ENCODE measurements at places on chromosomes 1 and 21. TPM values are rescaled to one million over a fixed set of nuclear protein-coding genes. Genes with fewer than 3 reads are reported as not detected.

The IFI6 gene
- 77.4 TPM for total RNA-seq

- DNase-seq, result no peak
Observed at GRCh38 chr1:26022404-26022779, 817 bp downstream of the EXTL1 start.

The LMX1A gene
- total RNA-seq, result not detected

The CHI3L2 gene
- not detected for total RNA-seq

The CD5L gene
- not detected for total RNA-seq

Measured in Caki2 (cell line).